GM12892 (cell line): ENCODE measurements at places on chromosomes 2 and 18.

DNA sequence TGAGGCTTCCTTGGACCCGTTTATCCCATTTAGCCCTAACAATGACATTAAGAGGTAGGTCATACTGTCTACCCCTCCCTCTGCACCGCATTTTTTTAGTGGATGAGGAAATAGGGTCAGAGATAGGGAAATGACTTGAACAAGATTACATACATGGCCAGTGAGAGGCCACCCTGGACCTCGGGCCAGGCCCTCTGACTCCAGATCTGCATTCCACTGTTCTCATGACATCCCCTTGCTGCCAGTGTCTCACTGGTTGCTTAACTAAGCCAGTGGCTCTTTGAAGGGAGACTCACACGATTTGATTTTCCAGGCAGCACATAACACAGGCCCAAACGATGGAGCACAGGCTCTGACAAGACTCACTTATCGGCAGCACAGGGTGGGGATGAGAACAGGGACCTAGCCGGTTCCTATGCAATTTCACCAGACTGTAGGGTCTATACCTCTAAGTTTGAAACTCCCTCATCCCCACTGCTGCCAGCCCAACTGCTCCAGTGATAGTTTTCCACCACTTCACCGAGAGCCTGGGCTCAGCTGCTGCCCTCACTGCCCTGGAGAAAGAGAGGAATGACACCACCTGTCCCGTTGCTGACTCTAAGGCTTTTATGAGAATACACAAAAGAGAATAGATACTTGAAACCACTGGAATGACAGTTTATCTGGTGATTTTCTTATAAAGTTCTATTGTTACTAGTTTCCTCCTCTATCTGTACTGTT is 82.5 kb downstream of the TMEM247 start:
- no peak for DNase-seq

DNA sequence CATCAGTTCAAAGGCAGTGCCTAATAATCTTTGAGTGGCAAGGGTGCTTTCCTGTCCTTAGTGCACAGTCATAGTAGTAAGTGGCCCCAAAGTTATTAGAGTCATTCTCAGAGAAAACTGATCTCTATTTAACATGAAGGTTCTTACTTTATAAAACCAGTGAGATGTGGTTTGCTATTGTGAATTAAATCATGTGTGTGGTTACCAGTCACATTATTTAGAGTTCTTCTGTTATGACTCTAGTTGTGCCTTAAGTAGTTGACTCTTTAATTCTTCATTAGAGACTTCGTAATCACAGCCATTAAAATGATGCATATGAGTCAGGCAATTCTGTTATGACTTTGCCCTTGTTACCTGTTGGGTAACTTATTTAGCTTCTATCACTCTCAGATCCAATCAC is 1392.9 kb upstream of the ACVR2A start:
- no peak for DNase-seq

DNA sequence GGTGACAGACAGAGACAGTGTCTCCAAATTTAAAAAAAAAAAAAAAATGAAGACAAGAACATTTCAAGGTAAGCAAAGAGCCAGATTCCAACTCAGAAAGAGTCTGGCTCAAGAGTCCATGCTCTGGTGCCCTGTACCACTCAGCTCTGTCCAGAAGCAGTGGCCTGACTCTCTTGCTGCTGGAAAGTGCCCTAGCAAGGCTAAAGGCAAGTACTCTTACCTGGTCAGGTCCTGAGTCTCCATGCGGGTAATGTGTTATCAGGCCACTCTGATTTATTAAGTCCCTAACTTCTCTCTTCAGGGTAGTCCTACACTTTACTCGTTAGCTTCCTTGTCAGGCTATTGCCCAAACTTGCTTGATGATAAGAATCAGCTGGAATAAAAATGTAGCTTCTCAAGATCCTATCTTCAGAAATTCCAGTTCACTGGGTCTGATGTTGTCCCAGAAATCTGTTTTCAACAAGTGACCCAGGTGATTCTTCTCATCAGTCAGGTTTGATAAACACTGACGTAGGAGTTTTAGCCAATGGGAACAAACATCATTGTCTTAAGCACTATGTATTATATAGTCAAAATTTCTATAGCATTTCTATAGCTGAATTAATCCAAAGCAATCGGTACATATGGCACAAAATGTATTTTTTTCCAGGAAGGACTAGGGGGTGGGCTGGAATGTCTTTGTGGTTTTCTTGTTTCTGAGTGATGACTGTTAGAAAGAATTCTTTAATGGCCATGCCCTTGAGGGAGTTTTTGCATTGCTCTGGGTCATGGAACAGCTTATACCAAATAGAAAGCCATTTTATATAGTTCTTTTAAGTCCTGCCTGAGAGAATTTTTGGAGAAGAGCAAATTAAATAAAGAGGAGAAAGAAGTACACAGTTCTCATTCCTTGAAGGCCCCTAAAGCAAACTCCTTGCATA is 139.9 kb upstream of the DNMT3A start:
- DNase-seq: no peak

DNA sequence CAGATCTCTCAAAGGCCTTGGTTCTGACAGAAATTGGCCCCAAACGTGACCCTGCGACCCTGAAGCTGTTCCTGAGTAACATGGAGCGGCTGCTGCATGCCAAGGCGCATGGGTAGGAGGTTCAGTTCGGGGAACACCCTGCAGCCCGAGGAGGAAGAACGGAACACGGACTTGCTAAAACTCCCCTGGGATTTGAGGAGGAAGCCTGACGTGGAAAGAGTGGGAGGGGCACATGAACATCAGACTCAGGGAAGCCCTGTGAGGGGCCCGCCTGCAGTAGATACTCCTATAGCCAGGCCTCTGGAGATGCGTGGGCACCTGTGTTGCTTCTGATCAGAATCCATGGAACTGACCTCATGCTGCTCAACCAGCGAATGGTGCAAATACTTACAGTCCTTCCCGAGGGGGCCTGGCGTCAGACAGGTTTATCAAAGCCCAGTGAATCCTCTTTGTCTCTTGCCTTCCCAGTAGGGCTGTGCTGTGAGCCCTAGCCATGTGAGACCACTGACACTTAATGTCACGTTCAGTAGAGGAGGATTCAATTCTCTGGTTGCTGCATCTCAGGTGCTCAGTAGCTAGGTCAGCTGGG is 46.8 kb downstream of the IMPA2 start:
- no peak for DNase-seq

DNA sequence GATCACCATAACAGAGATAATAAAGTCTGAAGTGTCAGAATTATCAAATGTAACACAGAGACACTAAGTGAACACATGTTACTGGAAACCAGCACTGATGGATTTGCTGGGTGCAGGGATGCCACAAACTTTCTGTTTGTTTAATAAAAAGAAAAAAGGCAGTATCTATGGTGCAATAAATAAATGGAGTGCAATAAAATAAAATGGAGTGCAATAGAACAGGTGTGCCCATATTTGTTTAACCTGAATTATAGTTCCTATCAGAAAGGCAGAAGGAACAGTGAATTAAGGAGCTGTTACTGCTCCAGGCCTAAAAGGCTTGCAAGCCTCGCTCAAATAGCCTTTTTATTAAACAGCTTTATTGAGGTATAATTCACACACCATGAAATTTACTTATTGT is 81.0 kb upstream of the KIDINS220 start:
- DNase-seq: no peak

- no peak for DNase-seq
These were observed 158.3 kb downstream of the KLHL29 start for GRCh38 chr2:23543302-23543701.

DNA sequence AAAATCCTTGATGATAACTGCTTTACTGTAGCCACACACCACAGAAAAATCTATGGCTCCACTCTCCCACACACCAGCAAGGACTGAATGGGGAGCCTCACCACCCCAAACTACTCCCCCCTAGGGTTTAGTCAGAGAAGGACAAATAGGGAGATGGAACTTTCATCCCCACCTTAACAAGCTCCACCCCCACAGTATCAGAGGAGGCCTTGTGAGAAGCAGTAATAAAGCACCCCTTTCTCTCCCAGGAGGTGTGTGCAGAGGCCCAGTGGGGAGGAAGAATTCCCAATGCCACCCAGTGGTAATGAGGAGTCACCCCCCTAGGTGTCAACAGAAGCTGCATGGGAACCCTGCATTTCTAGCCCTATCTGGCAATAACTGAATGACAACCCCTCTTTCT is 224.9 kb downstream of the TNS1 start:
- DNase-seq: no peak

- no peak for DNase-seq
These were observed 63.8 kb downstream of the SETBP1 start for GRCh38 chr18:44744161-44745121.

DNA sequence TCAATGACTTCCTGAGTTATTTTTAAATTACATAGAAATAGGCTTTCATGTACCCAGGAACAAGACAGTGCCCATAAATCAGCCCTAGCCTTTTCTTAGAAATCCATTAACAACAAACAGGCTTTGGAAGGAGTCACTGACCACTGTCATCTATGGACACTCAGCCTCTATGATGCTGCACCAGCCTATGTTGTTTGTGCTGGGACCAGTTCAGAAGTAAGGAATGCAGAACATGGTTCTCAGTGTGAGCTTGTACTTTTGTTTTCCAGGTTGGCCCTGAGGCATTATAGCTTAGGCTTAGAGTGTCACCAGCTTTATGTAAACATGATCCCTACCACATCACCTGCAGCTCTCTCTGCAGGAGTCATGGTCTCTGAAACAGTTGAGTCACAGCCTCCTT is 335.7 kb upstream of the CDH7 start:
- DNase-seq: no peak
